ENCODE measurements at places on chromosomes 7 and 10.

DNA sequence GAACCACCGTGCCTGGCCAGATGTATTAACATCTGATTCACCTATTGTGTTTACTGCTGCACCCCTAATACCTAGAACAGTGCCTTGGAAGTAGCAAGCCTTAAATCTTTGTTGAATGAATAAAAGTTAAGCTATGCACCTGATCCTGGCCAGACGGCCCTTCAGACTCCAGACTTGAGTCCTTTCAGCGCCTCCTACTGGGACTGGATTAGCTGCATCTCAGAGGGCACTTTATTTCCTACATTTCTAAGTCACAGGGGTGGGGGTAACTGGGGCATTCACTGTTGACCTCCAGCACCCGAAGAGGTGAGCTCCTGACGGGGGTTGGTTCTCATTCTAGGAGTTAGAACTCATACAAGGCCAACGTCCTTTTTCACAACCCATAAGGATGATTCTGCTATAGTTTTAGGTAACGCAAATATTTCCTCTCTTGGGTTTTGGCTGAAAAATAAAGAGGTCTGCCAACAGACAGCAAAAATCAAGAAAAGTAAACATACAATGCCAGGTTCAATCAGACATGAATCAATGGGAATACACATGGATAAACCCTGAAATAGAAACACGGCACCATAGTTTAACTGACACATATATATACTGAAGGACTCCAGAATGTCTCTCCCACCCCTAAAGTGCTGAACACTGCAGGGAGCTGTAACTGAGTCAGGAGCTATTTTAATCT lies 48.0 kb upstream of the DLG5 start:
- no peak for DNase-seq

DNA sequence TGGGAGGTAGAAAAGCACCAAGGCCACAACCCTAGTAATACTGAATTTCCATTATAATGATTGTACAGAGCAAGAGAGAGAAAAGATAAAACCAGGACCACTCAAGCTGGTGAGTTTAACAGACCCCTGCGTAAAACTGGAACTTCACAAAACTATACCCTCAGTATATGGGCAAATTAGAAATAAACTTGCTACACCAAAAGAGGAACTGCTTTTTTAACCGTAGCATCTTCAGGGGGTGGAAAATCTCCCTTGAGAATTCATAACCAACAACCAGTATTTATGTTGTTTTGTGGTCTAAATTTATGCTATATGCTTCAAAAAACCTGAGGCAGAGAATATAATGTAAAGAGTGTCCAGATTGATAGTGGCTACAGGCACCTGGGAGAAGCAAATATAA lies 171.2 kb downstream of the SGMS1 start:
- DNase-seq, result no peak

GRCh38 chr10:86880971-86881370 lies 76.4 kb downstream of the MMRN2 start:
- no peak for DNase-seq

DNA sequence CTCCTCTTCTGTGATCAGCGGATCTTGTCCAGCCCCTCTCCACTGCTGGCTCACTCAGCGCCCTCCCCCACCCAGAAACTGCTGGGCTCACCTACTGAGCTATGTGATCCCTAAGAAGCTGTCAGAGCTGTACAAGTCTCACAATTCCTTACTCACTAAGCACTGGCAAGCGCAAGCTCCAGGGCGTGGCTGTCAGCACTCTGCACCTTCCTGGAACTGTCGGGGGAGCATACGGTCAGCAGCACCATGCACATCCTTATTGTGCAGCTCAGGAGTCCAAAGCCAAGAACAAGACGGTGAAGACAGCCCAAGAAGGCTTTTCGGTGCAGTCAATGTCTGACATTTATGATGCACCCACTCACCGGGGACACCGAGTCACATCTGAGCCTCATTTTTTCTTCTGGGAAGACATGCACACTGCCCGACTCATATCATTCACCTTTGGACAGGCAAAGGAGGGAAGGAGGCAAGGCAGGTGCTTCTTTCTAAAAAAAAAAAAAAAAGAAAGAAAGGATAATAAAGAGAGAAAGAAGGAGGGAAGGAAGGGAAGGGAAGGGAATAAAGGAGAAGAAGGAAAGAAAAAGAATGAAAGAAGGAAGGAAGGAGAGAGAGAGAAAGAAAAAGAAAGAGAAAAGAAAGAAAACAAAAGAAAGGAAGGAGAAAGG lies 56.3 kb downstream of the ASB13 start:
- no peak for DNase-seq

DNA sequence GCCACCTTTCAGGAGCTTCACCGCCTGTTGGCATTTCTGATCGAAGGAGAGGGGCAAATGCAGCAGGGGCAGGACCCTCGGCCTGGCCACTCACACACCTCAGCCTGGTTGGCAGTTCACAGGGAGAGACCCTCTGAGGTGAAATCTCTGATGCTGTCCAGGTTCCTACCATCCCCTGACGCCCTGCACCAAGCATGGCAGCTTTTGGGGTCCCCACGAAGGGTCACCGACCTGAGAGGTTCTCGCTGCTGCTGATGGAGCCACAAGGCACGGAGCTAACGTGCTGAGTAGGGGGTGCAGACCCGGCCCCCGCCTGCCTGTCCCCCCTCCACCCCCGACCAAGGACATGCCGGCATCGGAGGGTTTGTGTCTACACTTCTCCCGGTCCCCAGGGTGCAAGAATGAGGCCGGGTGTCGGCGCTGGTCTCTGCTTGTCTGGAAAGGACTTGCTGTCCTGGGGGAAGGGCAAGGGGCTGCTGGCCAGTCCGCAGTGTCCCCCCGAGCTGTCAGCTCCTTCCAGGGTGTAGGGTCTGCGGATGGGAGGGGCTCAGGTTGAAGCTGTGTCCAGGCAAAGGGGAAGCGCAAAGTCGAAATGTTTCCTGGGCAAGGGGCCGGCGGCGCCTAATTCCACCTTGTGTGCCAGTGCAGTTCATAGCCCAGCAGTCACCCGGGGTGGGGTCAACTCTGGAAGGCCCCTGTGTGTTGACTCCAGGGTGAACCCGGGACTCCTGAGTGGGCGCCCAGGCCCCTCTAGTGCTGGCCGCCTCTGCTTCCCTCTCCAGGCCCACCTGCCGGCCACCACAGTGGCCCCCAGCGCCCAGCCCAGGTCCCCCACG lies 132.6 kb downstream of the DNAJB6 start:
- DNase-seq, result no peak

DNA sequence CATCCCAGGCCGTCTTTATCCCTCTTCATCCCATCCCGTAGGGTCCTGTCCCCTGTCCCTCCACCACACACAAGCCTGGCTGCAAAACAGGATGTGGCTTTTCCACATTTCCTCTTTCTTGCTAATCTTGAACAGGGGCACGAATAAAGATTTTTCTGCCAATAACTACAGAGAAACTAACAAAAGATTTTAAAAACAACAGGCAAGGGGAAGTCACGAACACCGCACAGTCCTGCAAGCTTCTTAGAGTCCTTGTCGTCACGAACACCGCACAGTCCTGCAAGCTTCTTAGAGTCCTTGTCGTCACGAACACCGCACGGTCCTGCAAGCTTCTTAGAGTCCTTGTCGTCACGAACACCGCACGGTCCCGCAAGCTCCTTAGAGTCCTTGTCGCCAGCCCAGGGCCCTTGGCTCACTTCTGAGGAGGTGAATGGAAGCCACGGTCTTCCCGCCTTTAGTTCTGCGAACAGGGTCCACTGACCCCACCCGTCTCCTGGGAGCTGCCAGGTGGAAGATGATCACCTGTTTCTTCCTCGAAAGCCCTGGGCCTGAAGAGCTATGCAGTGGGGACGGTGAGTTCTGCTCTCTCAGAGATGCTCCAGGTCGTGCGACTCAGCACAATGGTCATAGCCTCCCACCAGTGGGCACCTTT lies 10.3 kb upstream of the INSIG1 start:
- DNase-seq, result no peak

DNA sequence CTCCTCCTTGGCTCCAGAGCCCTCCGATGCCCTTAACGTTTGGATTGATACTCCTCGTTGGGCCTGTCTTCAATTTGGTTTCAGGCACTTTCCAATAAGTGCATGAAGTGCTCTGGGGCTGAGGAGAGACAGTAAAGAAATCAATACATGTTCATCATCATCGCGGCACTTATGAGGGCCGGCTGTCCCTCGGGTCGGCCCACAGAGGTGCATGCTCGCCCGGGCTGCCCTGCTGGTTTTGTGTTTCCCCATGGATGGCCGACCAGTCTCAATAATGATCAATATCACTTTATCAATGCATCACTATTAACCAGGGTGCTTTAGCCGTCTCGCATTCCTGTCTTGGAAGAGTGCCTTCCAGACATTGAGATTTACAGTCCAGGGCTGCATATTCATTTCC lies 154.2 kb downstream of the EBF3 start:
- no peak for DNase-seq

DNA sequence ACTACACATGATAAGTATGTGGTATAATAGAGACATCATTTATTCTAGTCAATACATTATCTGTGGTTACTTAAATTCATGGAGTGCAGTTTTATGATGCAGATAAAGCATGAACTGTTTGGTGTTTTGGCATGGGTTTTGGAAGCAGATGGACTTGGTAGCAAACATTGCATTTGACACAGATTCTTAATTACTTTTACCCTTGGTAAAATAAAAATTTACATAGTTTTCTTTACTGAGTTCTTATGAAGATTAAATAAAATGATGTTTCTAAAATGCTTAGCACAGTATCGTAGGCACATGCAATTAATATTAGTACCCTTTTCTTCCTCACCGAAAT lies 92.0 kb downstream of the ABCA13 start:
- no peak for DNase-seq

GRCh38 chr10:819326-819725 lies 112.2 kb downstream of the LARP4B start:
- no peak for DNase-seq

GRCh38 chr10:130958981-130959751 lies 352.4 kb downstream of the TCERG1L start:
- DNase-seq, result no peak

- no peak for DNase-seq
Measured at GRCh38 chr10:46530249-46531186, 25.9 kb downstream of the GPRIN2 start.

- DNase-seq, result peak; percentile 12
Measured at GRCh38 chr10:132974249-132974796, 32.0 kb upstream of the CFAP46 start.

GRCh38 chr7:151795168-151795811 lies 81.6 kb downstream of the PRKAG2 start:
- DNase-seq, result no peak

DNA sequence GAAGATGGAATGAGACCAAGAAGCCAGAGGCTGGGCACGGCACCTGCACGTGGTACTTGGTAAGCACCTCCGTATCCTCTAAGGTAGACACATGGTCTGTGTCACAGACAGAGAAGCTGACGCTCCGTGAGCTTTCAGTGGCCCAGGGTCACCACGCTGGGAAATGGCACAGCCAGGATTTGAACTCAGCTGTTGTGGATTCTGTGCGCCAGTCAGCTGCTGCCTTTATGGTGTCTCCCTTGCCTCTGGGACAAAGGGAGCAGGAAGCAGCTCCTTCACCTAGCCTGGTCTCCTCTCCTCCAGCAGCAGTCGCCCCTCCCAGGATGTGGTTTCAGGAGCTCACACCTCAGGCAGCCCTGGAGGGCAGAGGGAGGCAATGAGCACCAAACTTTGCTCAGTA lies 110.8 kb downstream of the ARHGAP22 start:
- DNase-seq, result peak; percentile 2

DNA sequence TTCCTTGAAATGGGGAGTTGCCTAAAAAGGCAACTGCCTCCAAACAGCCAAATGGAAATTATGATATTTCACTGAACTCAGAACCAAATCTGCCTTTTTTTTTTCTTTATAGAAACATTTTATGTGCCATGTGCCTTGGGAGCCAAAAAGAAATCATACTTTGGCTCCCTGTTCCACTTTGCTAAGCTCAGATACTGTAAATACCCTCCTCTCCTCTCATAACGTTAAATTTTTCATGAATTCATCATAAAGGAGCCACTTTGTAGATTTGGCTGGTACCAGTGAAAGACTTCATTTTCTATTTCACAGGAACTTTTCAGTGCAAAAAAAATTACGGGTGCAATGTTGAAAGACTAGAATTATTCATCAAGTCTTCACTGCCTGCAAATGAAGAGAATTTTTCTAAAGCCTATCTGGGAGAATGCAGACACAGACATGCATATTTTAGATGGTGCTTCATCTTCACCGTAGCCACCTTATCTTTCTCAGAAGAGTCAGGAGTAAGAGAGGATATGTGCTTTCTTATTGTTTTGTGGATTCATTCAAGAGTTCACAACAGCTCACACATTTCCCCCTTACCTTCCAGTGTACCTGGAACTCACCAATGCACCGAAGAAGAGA lies 742.3 kb upstream of the GALNT17 start:
- no peak for DNase-seq

GRCh38 chr7:156843157-156843556 lies 49.8 kb downstream of the LMBR1 start:
- no peak for DNase-seq

- DNase-seq, result no peak
Measured at GRCh38 chr10:32386623-32387260, 39.8 kb upstream of the EPC1 start.

DNA sequence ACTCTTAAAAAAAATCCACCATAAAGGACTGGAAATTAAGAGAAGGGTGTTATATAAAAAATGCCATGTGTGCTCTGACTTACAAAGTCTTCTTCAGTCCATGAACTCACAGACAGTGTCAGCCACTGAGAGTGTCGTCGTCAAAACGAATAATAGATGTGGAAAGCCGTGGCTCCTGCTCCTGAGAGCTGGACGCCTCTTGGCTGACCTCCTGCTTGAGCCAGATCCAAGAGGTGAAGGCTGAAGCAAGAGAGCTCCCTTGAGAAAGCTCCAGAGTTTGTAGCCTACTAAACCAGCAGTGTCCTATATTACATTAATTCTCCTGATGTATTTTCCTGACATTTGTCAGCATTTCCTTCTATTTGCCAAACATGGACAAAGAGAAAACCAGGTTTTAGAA lies 234.3 kb upstream of the C7orf33 start:
- DNase-seq, result no peak

GRCh38 chr7:32051128-32051527 lies 19.1 kb downstream of the PDE1C start:
- no peak for DNase-seq

- DNase-seq, result no peak
Measured at GRCh38 chr7:2805213-2805944, 38.7 kb downstream of the GNA12 start.

- DNase-seq, result peak; percentile 82
Measured at GRCh38 chr10:97109547-97109946, 76.2 kb downstream of the SLIT1 start.

GRCh38 chr10:88113657-88114272 lies 250.3 kb downstream of the PTEN start:
- DNase-seq, result no peak

GRCh38 chr10:97140902-97141745 lies 44.6 kb downstream of the SLIT1 start:
- no peak for DNase-seq

- no peak for DNase-seq
Measured at GRCh38 chr10:107728807-107729206, 564.3 kb upstream of the SORCS1 start.

DNA sequence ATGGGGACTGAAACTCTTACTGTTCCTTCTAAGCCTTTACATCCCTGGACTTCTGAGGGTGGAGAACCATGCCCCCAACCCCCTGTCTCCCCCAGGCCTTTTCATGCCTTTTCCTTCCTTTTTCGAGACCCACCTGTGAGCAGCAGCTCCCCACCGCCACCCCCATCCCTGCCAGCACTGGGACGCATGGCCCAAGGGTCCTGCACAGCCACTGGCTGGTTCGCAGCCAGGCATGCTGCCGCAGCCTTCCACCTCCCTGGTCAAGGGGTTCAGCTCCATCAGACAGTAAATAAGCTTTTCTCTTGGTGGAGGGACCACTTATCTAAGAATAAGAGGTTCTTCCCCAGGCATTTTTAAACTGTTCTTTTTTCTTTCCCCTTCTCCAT lies 584.4 kb downstream of the GRM8 start:
- DNase-seq, result no peak

GRCh38 chr7:66088861-66089838 lies 13.5 kb downstream of the ASL start:
- DNase-seq, result no peak
